NCI-H1417 (cell line): ENCODE measurements at places on chromosomes 7 and 10.

- no peak for DNase-seq
These were observed 40.4 kb downstream of the CLEC2L start for GRCh38 chr7:139563856-139564255.

DNA sequence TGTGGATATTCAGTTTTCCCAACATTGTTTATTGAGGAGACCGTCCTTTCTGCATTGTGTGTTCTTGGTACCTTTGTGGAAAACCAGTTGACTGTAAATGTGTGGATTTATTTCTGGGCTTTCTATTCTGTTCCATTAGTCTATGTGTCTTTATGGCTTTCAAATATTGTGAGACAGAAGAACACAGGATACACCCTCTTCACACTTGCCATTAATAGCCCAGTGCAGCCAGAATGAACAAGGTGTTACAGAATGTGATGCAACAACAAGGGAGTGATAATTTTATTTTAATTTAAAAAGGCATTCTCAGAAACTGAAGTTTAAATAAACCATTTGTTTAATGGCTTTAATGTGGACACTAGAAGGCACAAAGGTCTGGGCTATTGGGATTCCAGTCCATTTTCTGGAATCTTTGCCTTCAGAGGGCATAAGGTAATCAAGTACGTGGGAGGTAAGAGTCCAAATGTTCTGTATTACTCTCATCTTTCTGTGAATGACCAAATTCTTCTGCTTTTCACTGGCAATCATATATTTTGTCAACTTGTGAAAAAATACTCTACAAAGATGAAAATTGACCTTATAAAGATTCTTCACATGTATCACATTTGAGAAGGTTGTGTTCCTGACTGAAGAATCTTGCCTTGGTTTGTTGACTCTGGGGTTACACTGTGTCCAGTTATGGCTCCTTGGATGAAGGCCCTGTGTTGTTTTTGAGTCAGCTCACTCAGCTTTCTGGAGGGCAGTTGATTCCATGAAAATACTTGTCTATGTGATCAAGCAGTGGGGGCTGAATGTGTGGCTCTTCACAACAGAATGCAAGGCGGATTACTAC, 962.7 kb downstream of the LRMDA start:
- no peak for DNase-seq

DNA sequence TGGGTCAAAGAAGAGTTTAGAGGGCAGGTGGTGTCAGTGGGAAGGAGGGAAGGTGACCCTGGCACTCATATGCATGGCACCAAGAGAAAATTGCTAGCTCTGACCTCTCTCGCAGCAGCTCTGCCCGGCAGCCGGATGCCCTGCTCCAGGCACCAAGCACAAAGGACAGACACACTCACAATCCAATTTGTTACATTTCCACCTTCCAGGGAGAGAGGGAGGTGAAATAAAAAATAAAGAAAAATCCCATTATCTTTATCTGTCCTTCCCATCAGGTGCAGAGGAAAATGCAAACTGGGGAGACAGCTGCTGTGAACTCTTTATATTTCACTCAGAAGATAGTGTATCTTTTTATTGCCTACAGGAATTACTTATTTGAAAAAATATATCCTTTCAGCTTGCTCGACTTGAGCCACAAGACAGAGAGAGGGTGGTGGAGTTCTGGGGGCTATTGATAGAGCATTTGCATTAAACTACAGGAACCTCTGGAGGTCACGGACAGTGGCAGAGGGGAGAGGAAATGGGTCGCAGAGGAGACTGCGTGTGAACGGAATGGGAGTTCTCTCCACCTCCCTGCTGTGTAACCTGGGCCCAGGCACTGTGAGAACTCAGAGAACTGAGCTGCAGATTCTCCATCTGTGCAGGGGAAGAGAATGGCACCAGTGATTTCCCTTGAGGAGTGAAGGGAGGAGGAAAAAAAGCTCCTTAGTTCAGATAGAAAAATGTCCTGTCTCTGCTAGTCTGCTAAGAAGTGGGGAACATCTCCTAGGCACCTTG, 421.4 kb downstream of the PLXNA4 start:
- DNase-seq = no peak

DNA sequence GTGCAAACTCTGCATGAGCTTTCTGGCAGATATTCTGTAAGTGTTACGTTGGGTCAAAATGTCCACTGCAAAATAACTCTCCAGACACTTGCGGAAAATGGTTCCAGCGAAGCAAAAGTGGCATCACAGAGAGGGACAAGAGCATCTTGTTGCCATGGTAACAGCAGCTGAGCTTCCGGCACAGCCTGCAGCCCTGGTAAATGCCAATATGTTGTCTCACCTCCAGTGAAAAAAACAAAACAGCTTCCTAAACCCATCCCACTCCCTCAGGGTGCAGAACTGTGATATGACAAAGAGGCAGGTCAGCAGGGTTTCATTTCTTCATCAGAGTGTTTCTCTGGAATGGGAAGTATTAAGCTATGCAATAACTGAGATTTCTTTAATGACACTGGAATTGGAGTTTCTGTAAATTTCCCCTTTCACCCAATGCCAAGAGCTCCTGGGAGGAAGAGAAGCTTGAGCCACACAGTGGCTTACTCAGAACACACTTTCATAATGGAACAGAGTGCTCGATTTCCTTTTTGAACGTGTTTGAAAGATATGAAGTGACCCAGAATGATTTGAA, 65.6 kb downstream of the FOXI2 start:
- no peak for DNase-seq

GRCh38 chr7:50409856-50410745, 40.0 kb downstream of the FIGNL1 start:
- no peak for DNase-seq

GRCh38 chr10:52952391-52953055, 179.9 kb upstream of the MBL2 start:
- no peak for DNase-seq

DNA sequence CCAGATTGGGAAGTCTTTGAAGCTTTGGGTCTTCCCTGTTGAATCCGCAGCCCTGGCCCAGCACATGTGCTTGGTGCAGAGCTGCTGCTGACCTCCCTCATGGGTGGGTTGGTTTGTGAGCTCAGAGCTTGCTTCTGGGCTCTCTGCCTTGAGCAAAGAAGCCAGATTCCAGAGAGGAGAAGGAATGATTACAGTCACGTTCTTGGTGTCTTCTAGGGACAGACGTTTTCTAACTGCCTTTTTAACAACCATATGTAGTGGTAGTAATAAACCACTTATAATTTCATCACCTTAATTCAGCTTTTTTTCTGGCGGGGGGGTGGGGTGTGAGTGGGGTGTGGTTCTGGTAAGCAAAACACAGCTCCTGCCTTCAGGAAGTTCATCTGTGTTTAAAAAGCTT, 39.5 kb downstream of the LRMDA start:
- DNase-seq = no peak

DNA sequence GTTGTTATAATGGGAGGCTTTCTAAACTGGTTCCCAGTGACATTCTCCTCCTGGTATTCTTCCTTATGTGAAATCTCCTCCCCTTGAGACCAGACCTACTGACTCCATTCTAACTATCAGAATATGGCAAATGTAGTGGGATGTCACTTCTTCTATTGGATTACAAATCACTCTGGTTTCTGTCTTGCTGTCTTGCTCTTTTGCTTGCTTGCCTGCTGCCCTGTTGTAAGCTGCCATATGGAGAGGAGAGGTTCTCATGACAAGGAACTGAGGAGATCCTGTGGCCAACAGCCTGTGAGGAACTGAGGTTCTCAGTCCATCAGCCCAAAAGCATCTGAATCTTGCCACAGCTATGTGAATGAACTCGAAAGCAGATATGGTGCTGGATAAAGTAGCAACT, 4.7 kb upstream of the NRCAM start:
- DNase-seq = no peak

DNA sequence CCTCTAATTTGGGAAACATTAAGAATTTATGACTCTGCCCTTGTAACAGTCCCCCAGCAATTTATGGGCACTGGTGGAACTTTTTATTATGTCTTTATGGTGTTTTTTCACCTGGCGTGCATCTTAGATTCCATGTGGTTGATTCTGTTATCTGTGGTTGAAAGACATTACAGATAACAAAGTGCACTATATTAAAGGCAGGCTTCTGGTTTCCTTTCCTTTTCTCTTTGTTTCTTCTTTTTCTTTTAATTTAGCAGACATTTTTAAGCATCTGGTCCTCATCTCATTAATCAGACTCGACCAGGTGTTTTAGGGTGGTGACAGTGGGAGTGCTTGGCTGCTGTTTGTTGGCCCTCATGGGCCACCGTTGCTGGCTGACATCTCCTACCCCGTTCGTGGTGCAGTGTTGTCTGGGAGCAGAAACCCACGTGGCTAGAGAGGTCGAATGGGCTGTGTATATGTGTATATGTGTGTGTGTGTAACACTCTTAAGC, 77.4 kb downstream of the LRMDA start:
- DNase-seq = peak; percentile 53

- DNase-seq = no peak
These were observed 102.8 kb downstream of the KAT6B start for GRCh38 chr10:74929197-74929596.

DNA sequence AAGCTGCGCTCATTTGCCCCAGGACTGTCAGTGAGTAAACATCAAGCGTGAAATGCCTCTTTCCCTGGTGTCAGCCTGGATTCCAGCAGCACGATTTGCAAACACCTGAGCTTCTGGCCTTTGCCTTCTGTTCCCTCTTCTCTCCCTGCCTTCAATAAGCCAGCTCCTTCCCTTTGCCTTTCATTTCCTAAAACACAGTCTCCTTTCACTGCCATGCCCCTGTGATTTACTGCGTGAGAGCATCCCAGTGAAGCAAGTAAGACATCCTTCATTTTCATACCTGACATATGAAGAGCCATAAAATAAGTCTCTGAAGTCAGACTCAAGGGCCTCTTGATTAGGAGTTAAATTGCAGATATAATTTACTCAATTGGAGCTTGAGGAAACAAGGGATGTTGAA, 681.8 kb downstream of the TYW1 start:
- DNase-seq = no peak
